ENCODE measurements at places on chromosomes 4 and X. TPM values are rescaled to one million over a fixed set of nuclear protein-coding genes. Genes with fewer than 3 reads are reported as not detected.

DNA sequence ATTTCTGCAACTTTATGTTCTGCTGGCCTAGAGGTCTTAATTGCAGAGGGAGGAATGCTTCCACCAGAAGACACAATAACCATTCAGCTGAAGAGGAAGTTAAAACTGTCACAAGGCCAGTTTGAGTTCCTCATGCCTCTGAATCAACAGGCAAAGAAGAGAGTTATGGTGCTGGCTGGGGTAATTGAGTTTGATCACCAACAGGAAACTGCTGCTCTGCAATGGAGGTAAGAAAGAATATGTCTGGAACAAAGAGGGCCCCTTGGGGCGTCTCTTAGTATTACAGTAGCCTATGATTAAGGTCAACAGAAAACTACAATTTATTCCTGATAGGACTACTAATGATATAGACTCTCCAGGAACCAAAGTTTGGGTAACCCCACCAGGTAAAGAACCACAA lies 744.0 kb downstream of the FSTL5 start:
- no peak for DNase-seq

GRCh38 chrX:34918091-34918736 lies 24.4 kb upstream of the FAM47B start:
- DNase-seq: no peak

GRCh38 chr4:82358847-82359246 lies 14.9 kb downstream of the HNRNPD start:
- DNase-seq: no peak

GRCh38 chrX:54042609-54043021 lies 1.7 kb downstream of the PHF8 start:
- DNase-seq: peak; percentile 63

GRCh38 chr4:35252866-35253265 lies 991.4 kb downstream of the ARAP2 start:
- DNase-seq: no peak

The DRD5 gene
- not detected for total RNA-seq

DNA sequence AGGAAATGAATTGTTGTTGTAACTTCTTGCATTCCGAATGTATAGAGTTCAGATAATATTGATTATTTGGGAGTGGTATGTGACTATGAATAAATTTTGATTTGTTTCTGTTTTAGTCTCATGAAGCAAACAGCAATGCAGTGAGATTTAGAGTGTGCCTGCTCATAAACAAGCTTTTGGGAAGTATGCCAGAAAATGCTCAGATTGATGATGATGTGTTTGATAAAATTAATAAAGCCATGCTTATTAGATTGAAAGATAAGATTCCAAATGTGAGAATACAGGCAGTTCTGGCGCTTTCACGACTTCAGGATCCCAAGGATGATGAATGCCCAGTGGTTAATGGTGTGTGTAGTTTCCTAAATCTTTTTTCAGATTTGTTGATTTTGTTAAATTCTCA lies 2.0 kb downstream of the NCAPG start:
- DNase-seq: no peak

The TSPAN5 gene
- total RNA-seq: 1.8 TPM

DNA sequence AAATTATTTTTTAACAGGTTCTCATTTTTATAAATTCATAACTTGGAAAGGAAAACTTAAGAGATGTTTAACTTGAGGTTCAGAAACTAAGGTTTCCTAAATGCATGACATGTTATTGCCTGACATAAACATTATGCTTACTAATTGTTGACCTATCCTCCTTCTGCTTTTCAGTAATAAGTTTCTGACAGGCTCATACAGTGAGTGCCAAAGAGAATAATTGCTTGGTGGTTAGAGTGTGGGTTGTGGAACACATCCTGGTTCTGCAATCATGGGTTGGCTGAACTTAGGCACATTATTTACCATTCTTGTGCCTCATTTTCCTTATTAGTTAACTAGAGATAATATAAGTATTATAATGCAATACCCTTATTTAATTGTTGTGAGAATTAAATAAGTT lies 56.5 kb downstream of the BMPR1B start:
- no peak for DNase-seq

The BEX2 gene
- total RNA-seq: 59.9 TPM

DNA sequence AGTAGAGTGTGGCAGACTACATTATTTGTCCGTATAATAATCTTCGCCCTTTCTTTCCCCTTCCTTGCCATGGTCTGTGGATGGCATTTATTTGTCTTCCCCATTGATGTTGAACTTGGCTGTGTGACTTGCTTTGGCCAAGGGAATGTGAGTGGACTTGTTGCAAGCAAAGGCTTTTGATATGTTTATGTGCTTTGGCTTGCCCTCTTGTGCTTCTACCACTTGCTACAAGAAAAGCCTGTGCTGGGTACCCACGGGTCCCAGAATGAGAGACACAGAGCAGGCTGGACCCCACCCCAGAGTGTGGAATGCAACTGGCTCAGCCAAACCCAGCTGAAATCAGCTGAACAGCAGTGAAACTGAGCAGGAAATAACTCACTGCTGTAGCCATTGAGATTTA lies 63.0 kb downstream of the FAM184B start:
- no peak for DNase-seq

GRCh38 chr4:173573286-173573685 lies 43.3 kb upstream of the HAND2 start:
- no peak for DNase-seq

DNA sequence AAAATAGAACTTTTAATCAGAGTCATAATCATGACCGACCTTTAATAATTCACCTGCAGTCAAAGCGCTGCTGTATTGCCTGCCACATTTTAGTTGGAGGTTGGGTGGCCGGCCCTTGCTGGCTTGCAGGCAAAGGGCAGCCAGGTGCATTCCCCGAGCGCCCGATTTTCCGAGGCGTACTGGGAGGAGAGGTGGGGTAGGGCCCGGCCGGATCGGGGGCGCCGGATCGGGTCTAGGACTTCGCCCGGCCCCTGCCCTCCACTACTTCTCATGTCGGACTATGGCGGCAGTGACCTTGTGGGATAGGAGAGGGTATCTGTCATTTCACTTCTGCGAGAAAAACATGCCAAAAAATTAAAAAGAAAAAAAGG lies 2.5 kb upstream of the RS1 start:
- peak; percentile 61 for DNase-seq

The PIM2 gene
- total RNA-seq: 5.4 TPM

The TMSB15B gene
- 2.4 TPM for total RNA-seq

- DNase-seq: no peak
Observed at GRCh38 chrX:15983034-15983433, 128.4 kb upstream of the AP1S2 start.

GRCh38 chr4:68712207-68712606 lies 41.8 kb upstream of the UGT2B15 start:
- no peak for DNase-seq

DNA sequence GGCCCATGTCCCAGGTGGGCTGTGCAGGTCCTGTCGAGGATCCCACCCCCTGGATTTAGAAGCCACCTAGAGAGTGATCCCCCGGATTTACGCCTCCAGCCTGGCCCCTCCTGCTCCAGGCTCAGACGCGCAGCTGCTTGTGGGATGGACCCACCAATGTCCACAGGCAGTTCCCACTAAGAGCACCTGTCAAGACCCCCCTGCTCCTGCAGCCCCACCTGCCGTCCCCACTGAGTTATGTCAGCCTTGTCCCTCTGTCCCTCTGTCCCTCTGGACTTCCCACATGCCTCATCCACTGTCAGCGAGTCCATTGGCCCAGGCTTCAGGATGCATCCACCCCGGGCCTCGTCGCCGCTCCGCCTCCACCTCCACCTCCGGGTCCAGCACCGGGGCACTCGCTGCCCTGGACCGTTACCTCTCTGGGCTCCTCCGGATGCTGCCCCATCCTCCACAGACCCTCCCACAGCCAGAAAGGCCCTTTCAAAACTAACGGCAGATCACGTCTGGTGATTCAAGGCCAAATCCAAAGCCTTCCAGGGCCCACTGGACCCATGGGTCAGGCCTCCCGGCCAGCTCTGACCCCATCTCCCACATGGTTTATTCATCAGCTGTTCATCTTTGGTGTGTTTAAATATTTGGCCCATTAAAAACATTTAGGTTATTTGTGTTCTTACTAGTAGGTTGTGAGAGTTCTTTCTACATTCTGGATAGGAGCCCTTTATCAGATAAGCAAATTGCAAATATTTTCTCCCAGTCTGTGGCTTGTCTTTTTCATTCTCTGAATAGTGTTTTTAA lies 28.3 kb downstream of the HTRA3 start:
- DNase-seq: no peak

DNA sequence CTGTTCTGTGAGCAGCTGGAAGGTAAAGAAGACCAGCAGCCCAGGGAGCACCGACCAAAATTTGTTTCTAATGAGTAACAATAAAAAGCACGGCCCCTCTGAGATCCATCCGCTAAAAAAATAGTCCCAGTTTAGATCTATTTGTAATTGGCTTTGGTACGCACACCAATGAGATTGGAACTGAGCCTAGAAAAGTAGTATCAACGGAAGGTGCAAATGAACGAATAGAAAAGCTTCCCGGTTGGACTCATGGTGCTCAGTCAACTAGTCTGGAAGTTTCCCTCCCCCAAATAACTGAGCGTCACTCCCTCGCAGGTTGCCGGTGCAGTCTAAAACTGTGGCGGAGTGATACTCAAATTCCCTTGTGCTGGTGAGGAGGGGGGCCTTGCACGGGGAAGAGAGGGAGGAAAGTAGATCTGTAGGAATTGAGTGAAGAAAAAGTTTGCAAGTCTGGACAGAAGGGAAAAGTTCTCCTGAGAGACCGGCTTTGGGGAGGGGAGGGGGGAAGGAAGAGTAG lies at the start of gene COL4A5:
TSS of gene COL4A5 (plus strand) at position 413 of the 517 bp plus-strand sequence. CDS start 288 bp downstream, outside the sequence.
- no peak for DNase-seq

- DNase-seq: peak; percentile 67
Observed at GRCh38 chr4:742742-743311, 37.2 kb downstream of the PCGF3 start.

The SRPX2 gene
- total RNA-seq: 15.3 TPM

The USP26 gene
- total RNA-seq: not detected

The LUZP4 gene
- total RNA-seq: not detected

The RNF212 gene
- total RNA-seq: 1.9 TPM

GRCh38 chr4:4675051-4675581 lies 133.3 kb upstream of the STX18 start:
- no peak for DNase-seq

GRCh38 chrX:122833230-122833629 lies 350.8 kb upstream of the GRIA3 start:
- no peak for DNase-seq

DNA sequence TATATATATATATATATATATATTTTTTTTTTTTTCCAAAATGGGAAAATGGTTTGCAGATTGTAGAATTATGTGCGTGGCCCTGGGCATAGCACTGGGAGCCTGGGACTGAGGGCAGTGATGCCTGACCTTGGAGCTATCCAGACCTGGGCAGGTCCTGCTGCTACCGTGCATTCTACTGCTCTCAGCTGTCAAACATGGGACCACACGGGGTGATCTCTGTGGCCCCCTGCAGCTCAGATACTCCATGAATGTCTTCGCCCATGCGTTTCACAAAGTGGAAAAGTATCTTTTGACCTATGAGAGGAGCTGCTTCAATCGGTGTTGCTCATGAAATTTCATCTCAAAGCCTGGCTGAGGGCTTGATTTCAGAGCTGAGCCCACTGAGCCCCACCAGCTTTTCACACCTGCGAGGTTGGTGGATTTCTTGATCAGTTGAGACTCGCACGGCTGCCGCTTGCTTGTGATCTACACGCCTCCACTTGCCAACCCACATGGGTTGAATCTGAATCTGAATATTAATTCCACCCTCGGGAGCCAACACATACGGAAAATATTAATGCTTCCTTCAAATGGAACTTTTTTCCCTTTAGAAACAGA lies 35.7 kb downstream of the ING2 start:
- DNase-seq: peak; percentile 53

The ITM2A gene
- total RNA-seq: 42.7 TPM

DNA sequence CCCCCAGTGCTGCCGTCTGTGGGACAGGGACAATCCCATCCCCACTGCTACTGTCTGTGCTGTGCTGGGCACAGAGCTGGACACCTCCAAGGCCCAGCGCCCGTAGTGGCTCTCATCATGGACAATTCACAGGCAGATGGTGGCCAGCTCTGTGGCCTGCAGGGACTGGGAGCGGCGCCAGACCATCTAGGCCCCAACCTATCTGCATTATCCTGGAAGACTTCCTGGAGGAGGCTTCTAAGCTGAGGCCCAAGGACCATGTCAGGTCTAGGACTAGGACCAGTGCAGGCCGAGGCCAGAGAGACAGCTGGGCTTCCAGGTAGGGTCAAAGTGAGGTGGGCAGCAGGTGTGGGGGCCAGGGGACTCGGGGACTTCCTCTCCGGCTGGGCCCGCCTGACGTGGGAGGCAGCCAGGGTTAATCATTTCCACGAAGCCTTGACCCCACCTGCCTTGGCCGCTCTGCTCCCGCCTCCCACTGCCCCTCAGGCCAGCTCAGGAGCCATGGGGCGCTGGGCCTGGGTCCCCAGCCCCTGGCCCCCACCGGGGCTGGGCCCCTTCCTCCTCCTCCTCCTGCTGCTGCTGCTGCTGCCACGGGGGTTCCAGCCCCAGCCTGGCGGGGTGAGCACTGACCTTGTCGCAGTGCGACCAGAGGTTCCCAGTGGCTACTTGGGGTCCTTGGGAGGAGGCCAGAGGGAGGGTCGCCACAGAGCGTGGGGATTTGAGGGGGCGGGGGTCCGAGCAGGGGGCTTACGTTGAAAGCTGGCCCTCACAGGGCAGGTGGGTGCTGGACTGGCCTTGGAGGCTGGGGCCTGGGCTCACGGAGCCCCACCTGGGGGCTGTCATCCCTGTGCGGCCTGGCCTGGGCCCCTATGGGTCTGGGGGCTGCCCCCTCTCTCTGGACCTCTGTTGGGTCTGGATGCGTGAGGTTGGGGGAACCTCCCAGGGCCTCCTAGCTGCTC lies at the start of gene HGFAC:
TSS of gene HGFAC (plus strand) at position 468 of the 959 bp plus-strand sequence. CDS start at position 502, 34 bp downstream.
- DNase-seq: no peak

DNA sequence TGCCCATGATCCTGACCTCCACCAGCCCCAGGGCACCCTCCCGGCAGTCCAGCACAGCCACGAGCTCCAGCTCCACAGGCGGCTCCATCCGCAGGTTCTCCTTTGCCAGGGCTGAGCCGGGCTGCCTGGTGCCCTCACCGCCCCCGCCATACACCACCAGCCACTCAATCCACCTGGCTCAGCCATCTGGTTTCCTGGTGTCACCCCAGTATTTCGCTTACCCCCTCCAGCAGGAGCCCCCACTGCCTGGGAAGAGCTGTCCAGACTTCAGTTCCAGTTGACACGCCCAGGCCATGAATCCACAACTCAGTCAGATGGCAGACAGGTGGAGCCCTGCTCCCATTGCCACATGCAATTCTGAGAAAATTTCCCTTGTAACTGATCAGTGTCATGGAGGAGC lies 3.9 kb downstream of the SHISA3 start:
- no peak for DNase-seq

DNA sequence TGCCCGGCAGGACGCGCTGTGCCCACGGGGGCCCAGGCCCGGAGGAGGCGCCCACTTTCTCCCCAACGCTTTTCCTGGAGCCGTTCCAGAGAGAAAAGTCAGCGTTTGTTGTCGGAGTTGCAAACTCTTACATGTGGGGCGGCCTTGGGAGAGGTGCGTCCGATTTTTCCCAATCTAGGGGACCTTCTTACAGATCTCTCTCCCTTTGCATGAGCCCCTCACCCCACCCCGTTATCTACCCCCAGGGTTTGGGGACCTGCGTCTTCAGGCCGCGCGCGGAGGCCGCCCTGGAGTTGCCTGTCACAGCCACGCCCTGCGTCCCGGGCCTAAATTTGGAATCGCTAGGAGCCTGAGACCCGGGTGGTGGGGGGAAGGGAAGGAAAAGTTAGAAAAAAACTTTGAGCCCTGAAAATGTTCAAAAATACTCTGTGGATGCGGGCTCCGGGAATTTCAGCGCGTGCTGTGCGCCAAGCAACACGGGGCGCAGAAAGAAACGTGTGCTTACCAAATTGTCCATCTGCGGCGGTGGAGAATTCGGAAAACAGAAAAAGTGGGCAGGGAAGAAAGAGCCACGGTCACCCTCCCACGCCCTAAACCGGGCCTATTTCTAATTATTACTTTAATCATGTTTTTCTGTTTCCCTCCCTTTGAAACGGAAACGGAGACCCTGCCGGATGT lies 587 bp downstream of the CD99 start:
- no peak for DNase-seq

The GABRE gene
- total RNA-seq: 16.2 TPM
